Activated CD8-positive, alpha-beta memory T cell treated with anti-CD3 and anti-CD28 coated beads for 24 hours (primary cell): ENCODE measurements at places on chromosomes 7 and 10.

DNA sequence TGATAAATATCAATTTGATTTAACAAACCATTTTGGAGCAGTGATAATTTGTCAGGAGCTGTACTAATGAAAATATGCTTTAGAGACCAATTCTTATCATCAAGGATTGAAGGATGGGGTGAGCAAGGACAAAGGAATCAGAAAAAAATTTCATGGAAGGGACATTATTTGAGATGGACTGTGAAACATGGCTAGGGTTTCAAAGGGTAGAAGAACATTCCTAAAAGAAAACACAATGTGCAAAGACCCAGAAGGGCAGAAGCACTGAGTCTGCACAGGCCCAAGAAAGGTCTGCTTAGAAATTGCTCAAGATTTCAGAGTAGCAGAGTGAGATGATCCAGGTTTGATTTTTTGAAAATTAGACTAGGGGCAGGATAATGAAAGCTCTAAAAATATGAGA is 174.5 kb downstream of the LRRN3 start:
- DNase-seq = no peak

DNA sequence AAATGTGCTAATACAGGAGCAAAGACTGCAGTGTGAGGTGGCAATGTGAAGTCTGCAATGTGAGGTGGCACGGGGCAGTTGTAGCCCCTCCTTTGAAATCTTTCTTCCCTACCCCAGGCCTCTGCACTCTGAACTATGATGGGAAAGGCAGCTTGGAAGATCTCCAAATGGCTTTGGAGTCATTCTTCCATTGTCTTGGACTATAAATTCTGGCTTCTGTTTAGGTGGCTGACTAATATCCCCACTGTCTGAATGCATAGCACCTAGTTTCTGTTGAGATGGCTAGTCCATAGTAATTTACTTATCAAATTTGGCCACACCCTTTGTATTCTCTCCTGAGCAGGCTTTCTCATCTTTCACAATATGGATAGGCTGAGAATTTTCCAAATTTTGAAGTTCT is 175.0 kb downstream of the CFTR start:
- DNase-seq = no peak

- DNase-seq = peak; percentile 50
Measured at GRCh38 chr10:49139846-49140195, 6.0 kb upstream of the FAM170B start.

DNA sequence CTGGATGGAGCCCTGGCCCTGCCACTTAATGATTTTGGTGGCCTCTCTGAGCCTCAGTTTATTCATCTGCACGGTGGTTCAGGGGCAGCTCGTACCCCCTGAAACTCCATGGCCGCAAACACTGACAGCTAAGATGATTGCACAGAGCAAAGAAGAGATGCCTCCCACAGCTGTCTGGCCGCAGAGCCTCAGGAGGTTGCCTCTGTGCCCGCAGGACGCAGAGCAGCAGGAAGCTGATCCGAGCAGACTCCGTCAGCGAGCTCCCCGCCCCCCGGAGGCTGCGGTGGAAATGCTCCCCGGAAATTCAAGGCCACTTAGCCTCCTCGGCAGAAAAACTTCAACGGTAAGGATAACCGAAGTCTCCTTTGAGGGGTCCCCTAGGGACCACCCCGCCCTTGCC is 30.2 kb upstream of the C10orf53 start:
- DNase-seq = peak; percentile 56

DNA sequence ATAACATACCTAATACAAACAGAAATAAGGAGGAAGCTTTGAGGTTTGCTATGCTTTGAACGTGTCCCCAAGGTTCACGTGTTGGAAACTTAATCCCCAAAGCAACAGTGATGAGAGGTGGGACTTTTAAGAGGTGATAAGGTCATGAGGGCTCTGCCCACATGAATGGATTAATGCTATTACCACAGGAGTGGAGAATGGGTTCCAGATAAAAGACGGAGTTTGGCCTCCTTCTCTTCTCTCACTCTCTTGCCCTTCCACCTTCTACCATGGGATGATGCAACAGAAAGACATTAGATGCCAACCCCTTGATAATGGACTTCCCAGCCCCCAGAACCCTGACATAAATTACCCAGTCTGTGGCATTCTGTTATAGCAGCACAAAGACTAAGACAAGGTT is 9.6 kb downstream of the ITGB1 start:
- DNase-seq = no peak

- peak; percentile 74 for DNase-seq
Measured at GRCh38 chr7:522071-522950, 2.7 kb upstream of the PDGFA start.

- DNase-seq = no peak
Measured at GRCh38 chr7:5429253-5429856, 5.7 kb upstream of the TNRC18 start.

- DNase-seq = no peak
Measured at GRCh38 chr7:127813991-127814541, 162.1 kb downstream of the SND1 start.

GRCh38 chr10:76977046-76977445 is 660.6 kb downstream of the KCNMA1 start:
- DNase-seq = no peak

- DNase-seq = no peak
Measured at GRCh38 chr10:75730847-75731246, 299.4 kb downstream of the LRMDA start.

DNA sequence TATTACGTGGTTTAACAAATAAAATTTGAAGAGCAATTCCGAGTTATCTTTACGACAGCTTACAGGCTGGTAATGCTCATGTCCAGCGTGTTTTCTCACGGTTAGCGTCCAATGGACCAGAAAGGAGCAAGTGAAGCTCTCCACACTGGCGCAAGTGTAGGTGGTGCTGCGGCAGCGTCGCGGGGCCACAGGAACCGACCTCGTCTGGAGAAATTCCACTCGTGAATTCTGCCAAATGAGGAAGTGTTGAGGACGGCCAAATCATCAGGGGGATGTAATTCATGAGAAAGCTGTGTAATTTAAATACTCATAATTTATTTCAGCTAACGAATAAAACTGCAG is 350 bp upstream of the ZNF37A start:
- no peak for DNase-seq

DNA sequence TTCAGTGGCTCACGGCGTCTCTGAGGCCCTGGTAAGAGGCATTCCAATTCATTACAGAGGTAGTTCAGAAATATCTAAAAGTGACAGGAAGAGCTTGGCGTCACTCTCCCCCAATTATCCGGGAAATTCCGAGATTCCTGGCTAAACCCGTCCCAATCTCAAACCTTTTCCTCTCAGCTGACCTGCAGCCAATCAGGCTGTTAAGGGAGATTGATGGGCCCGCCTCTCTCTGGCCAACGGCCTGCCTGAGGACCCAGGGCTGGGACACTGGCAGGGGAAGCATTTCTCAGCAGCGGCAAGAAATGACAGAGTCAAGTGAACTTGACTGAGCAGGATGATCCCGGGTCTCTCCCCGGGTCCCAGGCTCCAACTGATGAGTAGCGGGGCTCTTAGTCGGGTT is 72.3 kb downstream of the EBF3 start:
- DNase-seq = no peak

DNA sequence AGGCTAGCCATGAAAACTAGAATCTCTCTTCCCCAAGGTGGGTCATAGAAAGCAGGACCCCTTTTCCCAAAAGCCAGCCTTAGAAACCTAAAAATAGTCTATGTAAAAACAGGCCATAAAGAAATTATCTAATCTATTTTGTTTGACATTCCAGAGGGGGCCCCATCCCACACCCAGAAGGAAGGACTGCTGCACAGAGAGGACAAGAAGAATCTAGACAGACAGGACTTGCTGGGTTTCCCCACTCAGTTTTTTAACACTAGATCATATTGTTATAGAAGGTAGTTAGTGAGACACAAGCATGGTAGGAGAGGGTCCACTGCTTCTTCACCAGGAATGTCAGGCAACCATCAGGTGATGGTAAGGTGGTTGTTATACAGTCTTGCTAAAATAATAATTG is 357.0 kb downstream of the LRRTM3 start:
- DNase-seq = no peak

GRCh38 chr10:44967616-44968015 is 8.0 kb downstream of the RASSF4 start:
- no peak for DNase-seq

DNA sequence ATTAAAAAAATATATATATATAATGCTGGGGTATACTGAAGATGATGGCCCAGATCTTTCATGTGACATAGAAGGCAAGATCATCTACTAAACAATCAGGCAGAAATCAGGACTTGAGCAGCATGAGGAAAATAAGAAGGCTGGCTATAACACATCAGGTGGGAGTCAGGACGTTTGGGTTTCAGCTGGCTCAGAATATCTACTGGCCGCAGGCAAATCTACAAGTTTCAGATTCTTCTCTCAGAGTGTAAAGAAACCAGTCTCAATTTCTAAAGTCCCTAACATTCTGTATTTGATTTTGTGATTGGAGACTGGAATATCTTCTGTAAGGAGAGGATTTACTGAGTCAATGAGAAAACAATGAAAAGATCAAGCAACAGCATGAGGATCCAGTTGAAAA is 37.7 kb upstream of the FAM3C start:
- no peak for DNase-seq

DNA sequence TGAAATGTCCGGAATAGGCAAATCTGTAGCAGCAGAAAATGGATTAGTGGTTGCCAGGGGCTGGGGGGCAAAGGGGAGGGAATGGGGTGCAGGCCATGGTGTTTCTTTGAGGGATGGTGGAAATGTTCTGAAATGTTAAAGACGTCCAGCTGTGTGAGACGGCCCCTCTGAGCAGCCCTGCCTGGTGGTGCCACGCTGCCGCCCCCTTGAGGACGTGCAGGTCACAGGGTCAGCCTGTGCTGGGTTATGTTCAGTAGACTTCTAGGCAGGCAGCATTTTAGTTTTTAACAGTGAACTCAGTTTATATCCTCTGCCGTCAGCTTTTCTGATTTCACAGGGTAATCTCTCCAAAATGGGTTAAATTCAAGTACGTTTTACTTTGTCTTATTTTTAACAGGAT is 9.4 kb downstream of the NUB1 start:
- peak; percentile 70 for DNase-seq

GRCh38 chr7:28458732-28459131 is 46.4 kb downstream of the CREB5 start:
- no peak for DNase-seq

DNA sequence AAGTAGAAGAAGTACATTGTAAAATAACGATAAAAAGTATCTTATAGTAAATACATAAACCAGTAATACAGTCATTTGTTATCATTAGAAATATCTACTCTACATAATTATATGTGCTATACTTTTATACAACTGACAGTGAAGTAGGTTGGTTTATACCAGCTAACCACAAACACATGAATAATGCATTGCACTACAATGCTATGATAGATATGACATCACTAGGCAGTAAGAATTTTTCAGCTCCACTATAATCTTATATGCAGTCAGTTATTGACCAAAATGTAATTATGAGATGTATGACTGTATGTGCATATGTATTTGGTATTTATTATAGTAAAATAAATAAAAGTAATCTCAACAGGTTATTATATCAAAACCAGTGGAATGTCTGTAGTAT is 23.4 kb upstream of the SGCE start:
- DNase-seq = no peak

DNA sequence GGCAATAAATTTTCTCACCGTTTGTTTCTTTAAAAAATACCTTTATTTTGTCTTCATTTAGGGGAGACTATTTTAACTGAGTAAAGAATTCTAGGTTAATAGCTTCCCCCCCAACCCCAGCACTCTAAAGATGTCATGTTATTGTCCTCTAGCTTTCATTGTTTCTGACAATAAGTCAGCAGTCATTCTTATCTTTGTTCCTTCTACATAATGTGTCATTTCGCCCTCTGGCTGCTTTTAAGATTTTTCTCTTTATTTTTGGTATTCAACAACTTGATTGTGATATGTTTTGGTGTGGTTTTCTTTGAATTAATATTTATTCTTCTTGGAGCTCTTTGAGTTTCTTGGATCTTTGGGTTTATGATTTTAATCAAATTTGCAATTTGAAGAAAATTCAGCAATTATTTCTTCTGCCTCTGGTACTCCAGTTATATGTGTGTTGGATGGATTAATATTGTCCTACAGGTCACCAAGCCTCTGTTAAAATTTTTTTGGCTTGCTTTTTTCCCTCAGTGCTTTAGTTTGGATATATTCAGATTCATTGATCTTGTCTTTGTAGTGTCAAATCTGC is 64.6 kb upstream of the ELN start:
- no peak for DNase-seq

DNA sequence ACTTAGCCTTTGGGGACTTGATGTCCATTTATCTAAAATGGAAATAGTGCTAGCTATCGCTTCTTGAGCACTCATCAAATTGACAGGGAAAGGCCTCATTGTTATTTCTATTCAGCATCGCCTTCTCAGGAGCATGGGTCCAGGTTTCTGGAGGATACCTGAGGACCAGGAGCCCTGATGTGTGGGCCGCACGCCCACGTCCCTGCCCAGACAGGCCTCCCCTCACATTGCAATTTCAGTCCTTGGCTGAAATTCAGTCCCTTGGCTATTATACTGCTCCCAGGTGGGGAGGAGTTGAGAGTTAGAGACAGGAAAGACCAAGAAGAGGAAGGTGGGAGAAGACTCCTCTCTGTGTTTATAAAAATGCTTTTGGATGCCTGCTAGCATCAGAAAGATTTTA is 38.9 kb downstream of the GPRIN2 start:
- DNase-seq = no peak
